AG04449 (cell line): ENCODE measurements at places on chromosomes 11 and 22.

GRCh38 chr11:62865635-62866034, 15.1 kb upstream of the SLC3A2 start:
- no peak for DNase-seq

GRCh38 chr11:117371453-117371852, 43.8 kb downstream of the CEP164 start:
- no peak for DNase-seq

GRCh38 chr11:79050786-79051185, 390.0 kb downstream of the TENM4 start:
- no peak for DNase-seq

DNA sequence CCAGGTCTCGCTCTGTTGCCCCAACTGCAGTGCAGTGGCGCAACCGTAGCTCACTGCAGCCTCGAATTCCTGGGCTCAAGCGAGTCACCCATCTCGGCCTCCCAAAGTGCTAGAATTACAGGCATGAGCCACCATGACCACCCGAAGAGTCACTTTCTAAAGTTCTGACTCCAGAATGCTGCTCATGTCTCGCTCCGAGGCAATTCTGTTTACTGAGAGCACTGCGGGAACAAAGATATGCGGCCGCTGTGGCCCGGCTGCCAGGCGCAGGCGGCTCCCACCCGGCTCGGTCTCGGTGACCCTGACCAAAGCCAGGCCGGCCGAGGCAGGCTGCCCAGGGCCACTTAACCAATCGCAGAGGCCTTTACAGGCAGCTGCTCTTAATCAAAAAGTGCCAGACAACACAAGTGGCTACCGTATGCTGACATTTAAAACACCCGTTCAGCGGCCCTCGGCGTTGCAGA, 78.7 kb downstream of the PHF21B start:
- DNase-seq: no peak

GRCh38 chr11:126515501-126515900, 160.0 kb downstream of the ST3GAL4 start:
- DNase-seq: no peak

DNA sequence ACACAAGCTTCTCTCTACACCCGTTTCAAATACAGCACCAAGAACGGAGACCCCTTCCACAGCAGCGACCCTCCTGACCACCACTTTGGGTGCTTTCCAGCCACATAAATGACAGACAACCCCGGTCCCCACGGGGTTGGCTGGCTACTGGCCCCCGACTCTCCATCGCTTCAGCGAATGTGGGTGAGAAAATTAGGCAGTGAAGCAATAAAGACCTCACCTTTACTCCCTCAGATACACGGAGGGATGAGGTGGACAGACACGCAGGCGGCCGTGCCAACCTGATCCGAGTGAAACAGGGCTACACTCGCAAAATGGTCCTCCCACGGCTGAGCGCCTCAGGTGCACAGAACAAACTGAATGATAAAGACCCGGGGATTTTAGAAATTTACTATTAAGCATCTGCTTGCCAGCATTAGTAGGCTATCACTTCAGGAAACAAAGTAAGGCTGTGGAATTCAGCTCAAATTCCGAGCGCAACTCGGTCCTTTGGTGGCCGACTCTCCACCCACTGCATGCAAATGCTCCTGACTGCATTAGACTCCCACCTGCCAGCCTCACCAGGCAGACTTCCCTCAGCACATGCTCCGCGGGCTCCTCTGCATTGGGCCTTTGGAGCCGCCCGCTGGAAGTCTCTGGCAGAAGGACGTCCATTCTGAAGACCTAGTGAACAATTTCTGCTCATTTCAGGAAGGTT, 12.8 kb upstream of the EFCAB6 start:
- DNase-seq: no peak

DNA sequence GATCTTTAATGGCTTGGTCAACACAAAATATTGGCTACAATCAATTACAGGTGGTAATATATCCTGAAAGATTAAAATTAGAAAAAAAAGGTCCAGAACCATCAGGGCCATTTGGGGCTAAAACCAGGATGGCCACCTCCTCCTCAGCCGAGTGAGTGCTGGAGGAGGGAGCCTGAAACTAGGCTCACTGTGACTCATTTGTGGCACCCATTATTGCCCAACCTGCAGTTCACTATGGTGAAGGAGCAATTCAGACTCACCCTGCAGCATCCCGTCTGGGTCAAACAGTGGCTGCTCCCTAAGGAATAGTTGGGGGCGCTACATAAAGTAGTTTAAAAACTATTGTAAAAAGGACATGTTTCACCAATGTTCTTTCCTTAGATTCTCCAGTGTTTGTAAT, 60.7 kb downstream of the GLYATL1 start:
- DNase-seq: no peak

- DNase-seq: peak; percentile 9
Measured at GRCh38 chr11:124586238-124586860, 16.6 kb downstream of the OR8A1 start.

GRCh38 chr22:49052023-49052538, 775.6 kb downstream of the BRD1 start:
- DNase-seq: no peak
